ENCODE measurements at places on chromosomes 5 and 9.

GRCh38 chr9:106482733-106483132, 380.2 kb upstream of the ZNF462 start:
- DNase-seq: no peak

GRCh38 chr5:167940911-167941310, 350.5 kb upstream of the WWC1 start:
- no peak for DNase-seq

DNA sequence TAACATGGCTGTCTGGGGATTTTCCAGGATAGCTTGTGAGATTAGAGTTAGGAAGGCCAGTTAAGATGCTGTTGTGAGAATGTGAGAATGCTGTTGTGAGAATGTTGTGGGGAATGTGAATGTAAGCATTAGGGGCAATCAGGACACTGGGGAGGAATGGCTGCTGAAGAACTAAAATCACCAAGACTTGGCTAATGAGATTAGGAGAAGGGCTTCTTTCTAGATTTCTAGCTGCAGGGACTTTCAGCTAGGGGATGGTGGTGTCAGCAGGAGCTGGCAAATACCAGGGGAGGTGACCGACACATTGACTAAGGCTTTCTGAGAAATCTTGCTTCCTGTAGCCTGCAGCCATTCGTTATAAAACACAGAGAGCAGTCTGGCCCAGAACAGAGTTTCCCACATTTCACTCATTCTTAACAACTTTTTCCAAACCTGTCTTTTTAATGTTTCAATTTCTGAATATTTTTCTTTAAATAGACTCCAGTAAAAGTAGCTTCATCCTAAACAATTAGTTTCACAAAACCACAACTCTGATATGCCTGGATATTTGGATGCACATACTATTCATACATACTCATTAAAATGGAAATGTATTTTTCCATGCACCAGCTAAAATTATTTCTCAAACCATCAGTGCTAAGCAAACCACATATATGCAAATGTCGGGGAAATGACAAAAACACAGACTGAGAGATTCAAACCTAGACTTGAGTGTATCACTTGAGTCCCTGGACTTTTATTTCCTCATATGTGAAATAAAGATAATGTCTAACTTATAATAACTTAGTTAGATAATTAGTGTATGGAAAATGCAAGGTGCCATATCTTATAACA, 89.3 kb upstream of the TNC start:
- DNase-seq: no peak

GRCh38 chr9:97314503-97314902, 7.0 kb downstream of the CCDC180 start:
- no peak for DNase-seq

- DNase-seq: no peak
Measured at GRCh38 chr5:78956901-78957300, 28.2 kb downstream of the ARSB start.

GRCh38 chr5:124124711-124125229, 612.8 kb downstream of the CSNK1G3 start:
- DNase-seq: no peak

DNA sequence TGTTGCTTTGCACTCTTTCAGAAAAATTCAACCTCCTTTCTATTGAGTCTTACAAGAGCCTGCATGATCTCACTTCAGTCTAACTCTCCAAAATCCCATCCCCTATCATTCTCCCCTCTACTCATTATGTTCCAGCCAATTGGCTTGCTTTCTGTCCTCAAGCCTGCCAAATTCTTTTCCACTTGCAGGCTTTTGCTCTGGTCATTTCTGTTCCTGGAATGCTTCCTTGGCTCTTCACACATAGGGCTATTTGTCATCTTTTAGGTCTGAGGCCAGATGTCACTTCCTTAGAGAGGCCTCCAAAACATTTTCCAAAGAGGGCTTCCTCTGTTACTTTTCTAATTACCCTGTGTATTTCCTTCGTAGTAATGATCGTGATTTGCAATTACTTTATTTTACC, 11.8 kb upstream of the CHD1 start:
- no peak for DNase-seq

GRCh38 chr5:150353032-150353675, 4.3 kb upstream of the TCOF1 start:
- DNase-seq: no peak

DNA sequence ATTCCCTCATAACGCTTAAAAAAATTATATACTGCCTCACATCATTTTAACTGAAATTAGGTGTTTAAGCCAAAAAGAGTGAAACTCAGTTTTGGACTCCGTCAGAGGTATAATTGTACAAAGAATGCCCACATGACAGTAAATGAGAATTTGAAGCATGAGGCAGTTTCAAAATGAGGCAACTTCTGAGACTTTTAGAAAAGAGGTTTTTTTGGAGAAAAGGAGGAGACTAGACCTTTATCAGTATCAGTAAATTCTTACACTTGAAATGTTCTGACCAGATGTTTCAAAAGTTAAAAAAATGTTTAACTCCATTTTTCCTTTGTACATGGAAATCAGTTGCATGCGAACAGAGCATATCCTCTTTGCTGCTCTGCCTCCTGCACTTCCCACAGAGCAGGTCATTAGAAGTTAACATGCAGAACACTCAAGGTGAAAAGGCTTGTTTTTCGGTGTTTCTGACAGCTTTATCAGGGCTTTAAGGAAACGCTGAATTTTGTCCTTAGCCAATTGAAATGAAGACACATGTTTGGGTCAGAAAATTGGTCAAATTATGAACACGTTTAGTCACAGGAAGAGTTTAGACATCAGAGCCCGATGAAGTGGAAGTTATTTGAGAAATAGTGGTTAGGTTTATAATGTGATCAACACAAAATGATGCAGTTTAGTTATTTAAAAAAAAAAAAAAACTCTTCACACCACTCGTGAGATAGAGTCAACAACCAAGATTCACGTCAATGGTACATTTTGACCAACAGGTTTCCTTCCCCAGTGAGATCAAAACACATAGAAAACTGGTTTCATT, 59.5 kb downstream of the PIK3R1 start:
- DNase-seq: no peak

GRCh38 chr5:146699664-146700418, 178.7 kb downstream of the PPP2R2B start:
- no peak for DNase-seq

DNA sequence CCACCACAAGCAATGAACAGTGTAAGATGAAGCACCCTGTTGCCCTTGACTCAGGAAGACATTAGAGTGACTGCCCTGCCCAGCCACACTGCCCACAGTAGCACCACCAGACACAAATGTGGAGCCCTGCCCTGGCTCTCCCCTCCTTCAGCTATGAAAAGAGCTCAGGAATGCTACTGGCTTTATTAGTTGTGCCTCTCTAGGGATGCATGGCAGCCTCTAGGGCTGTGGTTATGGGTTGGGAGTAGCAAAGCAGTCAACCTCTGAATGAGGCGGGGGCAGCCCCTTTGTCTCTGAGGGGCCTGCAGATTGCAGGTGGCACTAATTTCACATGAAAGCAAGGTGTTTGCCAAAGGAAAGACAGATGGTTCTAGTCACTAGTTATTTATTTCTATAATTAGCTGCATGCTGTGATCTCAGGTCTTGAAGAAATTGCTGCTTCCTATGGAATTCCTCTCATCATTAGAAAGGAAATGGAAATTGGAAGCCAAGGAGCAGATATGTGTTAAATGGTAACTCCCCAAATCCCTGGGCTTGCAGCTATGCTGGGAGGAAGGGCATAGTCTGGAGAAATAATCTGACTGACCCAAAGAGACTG, 259.4 kb downstream of the TLR4 start:
- no peak for DNase-seq

DNA sequence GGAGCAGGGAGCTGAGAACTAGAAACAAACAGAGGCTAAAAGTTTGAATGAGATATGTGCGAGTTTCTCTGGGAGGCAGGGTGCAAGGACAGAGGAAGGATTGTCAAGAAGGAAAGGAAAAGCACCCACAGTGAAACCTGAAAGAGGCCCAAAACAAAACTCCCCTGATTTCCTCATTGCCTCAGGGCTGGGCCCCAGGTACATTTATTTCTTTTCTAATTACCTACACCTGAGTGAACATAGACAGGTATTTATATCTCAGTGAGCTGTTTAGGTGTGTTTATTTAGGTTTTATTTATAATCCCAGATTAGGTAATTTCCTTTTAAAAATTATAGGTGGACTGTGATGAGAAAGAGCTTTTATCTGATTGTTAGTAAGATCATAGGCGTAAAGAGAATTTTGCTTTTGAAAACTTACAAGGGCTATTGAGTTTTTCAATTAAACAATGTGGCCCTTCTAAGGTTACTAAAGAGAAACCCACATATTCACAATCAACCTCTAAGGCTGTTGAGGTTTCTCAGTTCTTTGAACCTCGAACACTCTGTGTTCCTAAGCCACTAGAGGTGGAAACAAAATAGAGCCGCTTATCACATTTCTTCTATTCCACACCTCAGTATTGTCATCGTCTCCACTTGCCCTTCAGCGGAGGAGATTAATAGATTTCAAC, 344.8 kb downstream of the ZNF608 start:
- DNase-seq: no peak

DNA sequence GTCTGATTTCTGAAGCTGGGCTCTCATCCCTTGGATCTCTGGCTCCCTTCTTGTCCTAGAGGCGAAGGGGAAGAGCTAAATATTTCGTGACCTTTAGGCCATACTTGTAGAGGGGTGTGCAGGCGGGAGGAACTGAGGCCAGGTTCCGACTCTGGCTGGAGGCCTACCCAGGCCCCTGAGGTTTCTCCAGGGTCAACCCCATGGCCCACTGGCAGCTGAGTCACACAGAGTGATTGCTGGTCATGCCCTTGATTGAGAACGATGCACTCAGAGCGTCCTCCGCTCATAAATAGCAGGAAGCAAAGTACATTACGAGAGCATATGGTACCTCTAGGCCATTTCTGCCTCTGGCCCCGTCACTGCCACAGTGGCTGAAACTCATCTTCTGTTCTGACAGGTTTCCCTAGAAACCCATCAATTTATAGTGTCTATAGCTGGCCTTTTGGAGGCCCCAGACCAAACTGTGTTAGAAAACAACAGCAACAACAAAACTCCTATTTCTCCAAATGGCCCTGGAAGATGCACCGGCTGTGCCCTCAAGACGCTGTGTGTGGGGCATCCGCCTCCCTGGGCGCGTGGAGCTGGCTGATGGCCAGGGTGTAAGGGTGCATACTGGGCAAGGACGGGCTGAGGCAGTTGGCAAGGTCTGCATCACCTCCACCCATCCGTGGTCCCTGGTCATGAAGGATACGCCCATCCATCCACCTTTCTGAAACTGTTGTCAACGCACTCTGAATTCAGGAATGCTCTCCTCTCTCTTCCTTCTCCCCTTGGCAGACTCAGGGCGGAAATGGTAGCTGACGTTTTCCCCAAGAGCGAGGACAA, 32.9 kb upstream of the FCN1 start:
- DNase-seq: no peak

DNA sequence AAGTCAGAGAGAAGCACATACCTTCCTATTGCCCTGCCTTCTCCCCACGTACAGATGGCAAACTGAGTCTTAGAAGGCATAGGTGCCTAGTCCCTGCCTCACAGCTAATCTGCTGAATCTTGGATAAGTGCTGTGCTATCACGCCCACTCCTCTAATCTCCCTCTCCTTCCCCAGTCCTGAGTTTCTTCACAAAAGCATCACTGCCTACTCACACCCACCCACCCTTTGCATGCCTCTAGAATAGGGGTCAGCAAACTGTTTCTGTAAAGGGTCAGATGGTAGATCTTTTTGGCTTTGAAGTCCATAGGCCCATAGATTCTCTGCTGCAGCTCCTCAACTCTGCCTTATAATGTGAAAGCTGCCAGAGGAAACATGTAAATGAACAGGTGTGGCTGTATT, 23.2 kb upstream of the JADE2 start:
- no peak for DNase-seq

- DNase-seq: no peak
Measured at GRCh38 chr5:169085212-169085611, 215.7 kb downstream of the SLIT3 start.

DNA sequence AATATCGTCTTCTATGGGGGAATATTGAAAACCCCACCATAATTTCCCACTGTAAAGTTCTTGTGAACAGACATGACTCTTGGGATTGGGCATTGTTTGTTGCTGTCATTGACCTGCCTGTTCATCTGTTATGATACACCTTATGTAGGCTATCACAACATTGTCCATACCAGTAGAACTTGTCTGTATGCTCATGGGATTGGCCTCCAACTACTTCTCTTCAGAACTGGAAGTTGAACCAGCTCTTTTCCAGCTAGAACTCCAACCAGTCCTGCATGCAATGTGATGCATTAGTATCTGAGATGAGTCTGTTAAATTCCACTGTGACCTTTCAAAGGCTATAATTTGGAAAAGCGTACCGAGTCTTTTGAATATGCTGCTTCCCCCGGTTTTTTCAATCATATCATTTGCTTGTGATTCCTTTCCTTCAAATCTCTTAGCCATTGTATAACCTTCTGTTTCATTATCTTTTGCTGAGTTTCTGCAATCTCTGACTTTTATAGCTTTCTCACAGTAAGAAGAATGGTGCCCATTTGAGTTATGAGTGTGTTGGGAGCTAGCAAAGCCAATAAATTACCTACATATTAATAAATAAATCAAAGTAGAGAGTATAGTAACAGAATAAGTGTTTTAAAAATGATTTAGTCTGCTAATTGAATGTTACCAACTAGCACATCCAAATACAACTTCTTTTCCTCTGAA, 101.9 kb downstream of the PLK2 start:
- no peak for DNase-seq

GRCh38 chr5:91135475-91136248, 247.5 kb downstream of the ARRDC3 start:
- no peak for DNase-seq

GRCh38 chr5:67221487-67222242, 25.1 kb upstream of the CD180 start:
- no peak for DNase-seq

DNA sequence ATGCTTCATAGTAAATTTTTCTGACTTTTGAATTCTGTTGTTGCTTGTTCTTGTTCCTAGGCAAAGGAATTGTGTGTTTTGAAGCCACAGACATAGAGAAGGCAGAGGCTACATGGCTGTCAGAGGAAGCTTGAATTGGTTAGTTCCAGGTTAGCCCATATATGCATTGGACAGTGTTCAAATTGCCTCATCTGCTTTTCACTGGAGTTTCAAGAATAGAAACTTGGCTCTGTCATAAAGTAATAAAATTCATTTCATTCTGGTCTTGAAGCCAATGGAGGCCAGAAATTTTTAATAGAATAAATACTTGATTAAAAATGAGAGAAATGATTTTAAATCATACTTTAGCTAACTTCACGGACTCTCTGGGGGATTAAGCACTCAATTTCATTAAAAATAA, 178.0 kb downstream of the YIPF5 start:
- no peak for DNase-seq

DNA sequence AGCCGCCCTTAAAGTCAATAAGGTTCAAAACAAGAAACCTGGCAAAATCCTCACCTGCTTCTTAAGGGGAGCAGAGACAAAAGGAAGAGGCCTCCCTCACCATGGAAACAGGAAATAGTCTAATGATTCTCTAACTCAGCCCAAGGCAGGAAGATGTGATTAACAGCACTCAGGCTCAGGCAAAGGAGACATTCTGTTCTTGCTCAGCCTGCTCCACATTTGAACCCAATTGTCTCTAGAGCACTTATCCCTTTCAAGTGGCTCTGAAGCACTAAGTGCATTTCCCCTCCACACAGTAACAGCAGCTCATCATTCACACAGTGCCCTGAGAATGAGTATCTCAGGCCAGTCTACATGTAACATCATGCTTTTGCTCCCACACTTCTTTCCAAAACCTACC, 72.3 kb downstream of the NIPSNAP3B start:
- no peak for DNase-seq
